CD4-positive, alpha-beta memory T cell (primary cell): ENCODE measurements at places on chromosomes 13 and 19. TPM values are rescaled to one million over a fixed set of nuclear protein-coding genes. Genes with fewer than 3 reads are reported as not detected.
A peak's percentile ranks its signal among the peaks of the same experiment; 100 is the strongest.

DNA sequence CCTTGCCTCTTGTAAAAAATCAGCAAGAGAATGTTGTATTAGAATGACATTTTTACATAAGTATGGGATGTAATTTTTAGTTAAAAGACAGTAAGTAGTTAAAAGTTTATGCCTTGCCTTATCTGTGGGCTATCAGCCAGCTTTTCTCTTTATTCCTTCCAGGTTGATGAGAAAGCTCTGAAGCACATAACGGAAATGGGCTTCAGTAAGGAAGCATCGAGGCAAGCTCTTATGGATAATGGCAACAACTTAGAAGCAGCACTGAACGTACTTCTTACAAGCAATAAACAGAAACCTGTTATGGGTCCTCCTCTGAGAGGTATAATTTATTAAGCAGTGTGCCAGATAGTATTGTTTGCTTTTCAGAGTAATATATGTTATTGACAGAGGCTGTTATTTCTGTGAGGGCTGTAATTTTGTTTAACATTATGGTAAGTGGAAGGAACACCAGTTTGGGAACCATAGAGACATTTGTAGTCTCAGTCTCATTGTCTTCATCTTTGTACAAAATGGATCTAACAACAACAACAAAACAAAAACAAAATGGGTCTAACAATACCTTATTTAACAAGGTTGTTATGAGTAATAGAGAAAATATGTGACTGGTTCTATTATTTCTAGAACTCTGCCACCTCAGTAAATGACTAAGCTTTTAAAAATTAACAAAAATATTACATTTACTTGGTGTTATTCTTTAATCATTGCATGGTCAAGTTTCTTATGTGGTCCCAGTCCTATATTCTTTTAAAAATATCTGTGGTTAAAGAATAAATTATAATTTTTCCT, 112.8 kb downstream of the TDRD3 start:
- DNase-seq: no peak

DNA sequence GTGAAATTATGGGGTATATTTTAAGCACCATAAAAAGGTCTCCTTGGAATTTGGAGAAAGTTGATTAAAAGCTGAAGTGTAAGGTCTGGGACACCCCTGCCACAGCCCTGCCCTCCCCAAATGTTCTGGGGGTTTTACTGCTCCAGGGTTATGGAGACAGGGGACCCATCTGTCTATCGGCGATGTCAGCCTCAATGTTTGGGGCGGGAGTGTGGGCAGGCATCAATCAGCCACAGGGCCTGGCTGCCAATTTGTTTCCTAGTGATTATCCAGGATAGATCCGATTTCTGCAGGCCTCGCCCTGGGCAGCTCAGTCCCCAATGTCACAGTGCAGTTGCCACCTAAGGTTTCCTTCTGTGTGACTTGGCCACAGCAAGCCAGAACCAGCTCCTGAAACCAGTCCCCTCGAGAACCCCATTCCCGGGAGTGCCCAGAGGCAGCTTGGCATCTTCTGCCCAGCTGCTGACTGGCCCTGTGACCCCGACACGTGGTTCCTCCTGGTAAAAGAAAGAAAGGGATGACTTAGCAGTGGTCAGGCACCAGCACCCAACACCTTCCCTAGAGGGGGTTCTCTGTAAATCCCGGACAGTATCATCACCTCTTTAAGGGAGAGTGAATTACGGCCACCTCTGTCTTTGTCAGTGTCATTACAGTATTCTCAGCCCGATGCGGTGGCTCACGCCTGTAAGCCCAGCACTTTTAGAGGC, 41.6 kb downstream of the MYO9B start:
- DNase-seq: no peak

GRCh38 chr19:58554494-58555368, at the start of gene CHMP2A:
Gene CHMP2A, minus strand, starts transcription at chr19:58555105. Its CDS starts 893 bp downstream, at chr19:58554212.
- DNase-seq: peak; percentile 94

DNA sequence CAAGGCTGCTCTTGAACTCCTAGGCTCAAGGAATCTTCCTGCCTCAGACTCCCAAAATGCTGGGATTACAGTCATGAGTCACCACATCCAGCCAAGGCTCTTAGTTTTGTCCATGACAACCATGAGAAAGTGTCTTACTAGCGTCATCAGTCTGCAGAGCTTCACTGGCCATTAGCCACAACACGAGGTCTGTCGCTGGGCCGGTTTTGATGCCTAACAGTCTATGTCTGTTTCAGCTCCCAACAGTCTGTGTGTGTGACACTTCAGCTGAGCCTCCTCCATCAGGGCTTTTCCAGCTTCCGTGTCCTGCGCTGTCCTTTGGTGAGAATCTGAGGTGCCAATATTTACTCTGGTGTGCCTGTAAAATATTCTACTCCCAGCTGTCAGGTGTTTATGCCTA, 47.6 kb downstream of the CEP89 start:
- DNase-seq: no peak

GRCh38 chr13:43298816-43299215, 275.4 kb downstream of the DNAJC15 start:
- DNase-seq: no peak

DNA sequence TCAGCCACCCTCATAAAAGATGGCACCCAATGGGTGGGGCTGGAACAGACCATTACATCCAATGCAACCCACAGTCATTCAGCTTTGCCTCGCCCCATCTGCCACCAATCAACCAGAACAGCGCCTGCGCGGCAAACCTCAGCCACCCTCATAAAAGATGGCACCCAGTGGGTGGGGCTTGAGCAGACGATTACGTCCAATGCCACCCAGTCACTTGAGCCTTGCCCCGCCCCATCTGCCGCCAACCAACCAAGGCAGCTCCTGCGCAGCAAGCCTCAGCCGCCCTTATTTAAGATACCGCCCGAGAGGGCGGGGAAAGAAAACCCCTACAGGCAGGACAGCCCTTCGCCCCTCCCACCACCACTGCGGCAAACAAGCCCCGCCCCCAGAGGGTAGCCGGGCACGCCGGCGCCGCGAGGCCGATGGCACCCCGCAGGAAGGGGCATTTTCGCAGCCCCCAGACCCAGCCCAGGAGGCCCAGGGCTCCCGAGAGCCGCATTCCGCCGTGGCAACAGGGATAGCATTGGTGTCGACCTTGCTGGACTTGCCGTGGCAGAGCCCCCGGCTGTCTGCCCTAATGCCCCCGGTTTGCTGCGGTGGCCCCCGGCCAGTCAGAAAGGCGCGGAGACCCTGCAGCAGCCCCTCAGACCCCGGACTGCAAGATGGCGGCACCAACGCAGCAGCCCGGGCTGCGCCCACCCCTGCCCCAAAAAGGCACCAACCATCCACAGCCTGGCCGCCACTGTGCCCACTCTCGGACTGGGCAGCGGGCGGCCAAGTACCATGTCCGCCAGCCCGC, 675 bp downstream of the PEG3 start:
- no peak for DNase-seq

GRCh38 chr13:75279834-75280369, 202.1 kb downstream of the TBC1D4 start:
- no peak for DNase-seq

- no peak for DNase-seq
Measured at GRCh38 chr13:83248751-83249150, 633.5 kb downstream of the SLITRK1 start.

- DNase-seq: no peak
Measured at GRCh38 chr19:17951990-17952976, 14.6 kb upstream of the KCNN1 start.

DNA sequence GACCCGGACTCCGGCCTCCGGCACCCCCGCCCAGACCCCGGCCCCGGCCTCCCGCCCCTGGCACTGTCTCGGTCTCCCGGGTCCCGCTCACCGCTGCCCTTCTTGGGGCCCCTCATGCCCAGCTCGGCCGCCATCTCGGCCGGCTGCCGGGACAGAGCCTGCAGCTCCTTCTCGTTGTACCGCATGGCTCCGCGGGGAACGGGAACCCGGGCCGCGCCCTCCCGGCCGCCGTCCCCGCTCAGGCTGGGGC, 140 bp downstream of the PLEKHJ1 start:
- DNase-seq: no peak

- no peak for DNase-seq
Measured at GRCh38 chr19:14106840-14107239, 10.7 kb downstream of the PRKACA start.

GRCh38 chr19:873084-873483, 13.6 kb downstream of the CFD start:
- DNase-seq: peak; percentile 80

DNA sequence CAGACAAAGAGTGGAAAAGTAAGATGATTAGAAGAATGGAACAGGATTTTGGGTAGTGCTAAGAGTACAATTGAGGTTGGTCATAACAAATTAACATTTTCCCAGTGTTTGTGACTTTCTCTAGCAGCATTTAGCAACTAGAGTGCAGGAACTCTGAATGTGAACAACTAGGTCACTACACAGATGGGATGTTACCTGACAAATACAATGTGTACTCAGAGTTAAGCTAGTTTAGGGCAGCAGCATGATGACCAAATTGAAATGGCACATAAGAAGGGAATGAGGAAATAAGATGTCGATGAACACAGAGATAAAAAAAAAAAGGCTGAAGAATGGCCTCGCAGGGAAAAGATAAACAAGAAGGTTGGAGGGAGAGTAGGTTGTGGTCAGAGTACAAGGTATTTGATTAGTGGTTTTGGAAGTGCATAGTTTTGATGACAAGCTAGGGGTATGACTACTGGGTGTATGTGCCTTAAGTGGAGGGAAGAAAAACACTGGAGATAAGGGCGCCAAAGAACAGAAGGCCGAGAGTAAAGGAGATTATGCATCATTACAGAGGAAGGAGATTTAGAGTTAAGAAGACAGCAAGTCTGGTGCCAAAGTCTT, 381.1 kb downstream of the FGF14 start:
- no peak for DNase-seq

GRCh38 chr13:96963786-96964475, 30.3 kb downstream of the OXGR1 start:
- no peak for DNase-seq

DNA sequence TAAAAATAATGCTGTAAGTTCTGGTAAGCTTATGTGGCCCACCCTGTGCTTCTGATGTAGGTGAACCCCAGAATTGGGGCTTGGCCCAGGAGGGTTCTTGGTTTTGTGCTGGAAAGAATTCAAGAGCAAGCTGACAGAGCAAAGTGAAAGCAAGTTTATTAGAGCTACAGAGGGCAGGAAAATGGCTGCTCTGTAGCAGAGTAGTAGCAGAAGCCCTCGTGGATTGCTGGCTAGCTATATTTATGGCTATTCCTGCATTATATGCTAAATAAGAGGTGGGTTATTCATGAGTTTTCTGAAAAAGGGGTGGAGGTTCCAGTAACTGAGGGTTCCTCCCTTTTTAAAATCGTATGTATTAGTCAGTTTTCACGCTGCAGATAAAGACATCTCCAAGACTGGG, 20.6 kb upstream of the ZNF599 start:
- DNase-seq: no peak

The IGFLR1 gene
- 99.5 TPM for polyA plus RNA-seq

The OLFM4 gene
- polyA plus RNA-seq: not detected

The FPR3 gene
- not detected for polyA plus RNA-seq

The BORA gene
- polyA plus RNA-seq: 10.5 TPM

The SRRM5 gene
- 0.10 TPM for polyA plus RNA-seq

The UPF1 gene
- polyA plus RNA-seq: 21.9 TPM

The FCHO1 gene
- 6.5 TPM for polyA plus RNA-seq

The MCEMP1 gene
- not detected for polyA plus RNA-seq
